ENCODE measurements at places on chromosomes 2 and 18.

- DNase-seq = no peak
Observed at GRCh38 chr2:235391921-235392615, 101.8 kb upstream of the AGAP1 start.

DNA sequence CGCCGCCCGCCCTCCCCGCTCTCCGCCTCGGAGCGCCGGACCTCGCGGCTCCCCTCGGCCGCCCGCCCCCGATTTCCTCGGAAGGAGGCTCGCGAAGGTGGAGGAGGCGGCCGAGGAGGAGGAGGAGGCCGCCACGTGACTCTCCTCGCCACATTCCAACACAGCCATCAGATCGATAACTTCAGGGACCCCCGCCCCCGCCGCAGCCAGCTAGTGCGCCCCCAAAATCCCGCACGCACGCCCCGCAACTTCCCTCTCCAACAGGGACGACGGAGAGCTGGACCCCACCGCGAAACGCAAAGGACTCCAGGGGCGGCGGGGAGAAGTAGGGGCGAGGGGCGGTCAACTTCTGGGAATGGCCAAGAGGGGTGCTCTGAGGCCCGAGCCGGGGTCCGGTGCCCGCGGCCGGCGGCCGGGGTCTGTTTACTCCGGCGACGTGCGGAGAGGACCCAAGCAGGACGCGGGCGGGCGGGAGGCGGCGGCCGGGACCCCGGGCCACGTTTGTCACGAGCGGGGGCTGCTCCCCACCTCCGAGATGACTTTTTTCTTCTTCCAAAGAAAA, 2.0 kb downstream of the ZNF521 start:
- peak; percentile 8 for DNase-seq

- no peak for DNase-seq
Observed at GRCh38 chr2:13826314-13826853, 806.1 kb upstream of the LRATD1 start.

DNA sequence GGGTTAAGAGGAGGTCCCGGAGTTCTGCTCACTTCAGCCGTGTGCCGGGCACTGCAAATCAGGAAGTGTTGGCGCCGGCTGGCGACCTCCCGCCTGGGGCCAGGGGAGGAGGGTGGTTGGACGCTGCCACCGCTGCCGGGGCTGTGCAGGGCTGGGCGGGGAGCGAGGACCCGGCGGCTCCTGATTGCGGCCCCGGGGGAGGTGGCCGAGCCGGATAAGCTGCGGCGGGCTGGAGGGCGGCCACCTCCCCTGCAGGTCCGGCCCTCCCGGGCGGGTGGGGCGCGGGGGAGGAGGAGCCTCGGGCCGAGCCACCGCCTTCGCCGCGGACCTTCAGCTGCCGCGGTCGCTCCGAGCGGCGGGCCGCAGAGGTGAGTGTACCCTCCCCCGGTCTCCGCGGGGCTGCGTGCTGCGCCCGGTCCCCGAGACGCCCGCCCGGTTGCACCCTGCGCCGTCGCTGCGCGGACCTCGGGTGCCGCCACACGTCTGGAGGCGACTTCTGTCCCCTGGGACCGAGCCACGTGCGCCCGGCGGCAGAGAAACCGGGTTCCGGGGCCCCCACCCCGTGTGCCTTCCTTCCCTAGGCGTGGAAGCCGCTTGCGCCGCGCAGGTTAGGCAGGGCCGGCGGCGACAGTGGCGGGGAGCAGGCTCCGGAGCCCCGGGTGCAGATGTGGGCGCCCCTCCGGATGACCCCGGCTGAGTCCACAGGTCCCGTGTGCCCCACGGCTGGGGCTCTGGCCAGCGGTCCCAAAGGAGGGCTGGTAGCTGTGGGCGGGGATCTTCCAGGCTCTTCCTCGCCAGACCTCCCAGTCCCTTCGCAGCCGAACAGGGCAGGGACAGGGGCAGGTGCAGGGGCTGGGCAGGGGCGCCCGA, at the start of gene STEAP3:
Gene STEAP3 (plus strand): TSS at position 314 of the 870 bp plus-strand sequence. CDS start 7,179 bp downstream, outside the sequence.
- DNase-seq = peak; percentile 18

DNA sequence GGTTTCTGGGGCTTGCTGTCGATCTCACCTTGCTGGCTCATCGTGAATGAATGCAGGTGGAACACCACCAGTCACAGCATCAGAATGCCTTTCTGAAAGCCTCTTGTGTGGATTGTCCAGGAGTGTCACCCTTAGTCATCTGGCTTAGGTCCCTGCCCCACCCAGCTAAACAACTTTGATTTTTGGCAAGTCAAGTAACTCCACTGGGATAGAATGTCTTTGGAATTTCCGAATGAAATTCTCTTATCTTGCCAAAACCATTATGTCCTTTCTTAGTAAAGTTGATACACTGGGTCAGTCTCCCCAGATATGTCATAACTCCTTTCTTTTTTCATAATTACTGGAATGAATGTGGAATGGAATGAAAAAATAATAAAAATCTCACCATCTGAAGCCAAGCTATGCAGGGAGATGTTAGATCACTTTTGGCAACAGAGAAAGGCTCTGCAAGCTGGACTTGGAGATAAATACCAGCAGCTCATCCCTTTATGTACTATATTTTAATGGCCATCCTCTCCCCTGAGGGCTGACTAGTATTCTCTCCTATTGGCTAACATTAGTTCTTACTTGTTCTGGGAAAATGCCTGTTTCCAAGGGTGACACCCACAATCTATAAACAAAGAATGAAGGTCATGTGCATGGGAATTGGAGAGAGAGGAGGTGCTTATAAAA, 35.4 kb downstream of the INSIG2 start:
- DNase-seq = no peak

All from putamen (tissue), 1 donor.